Colonic mucosa (tissue), 4 donors: ENCODE measurements at places on chromosomes 4 and X.
A peak's percentile ranks its signal among the peaks of the same experiment; 100 is the strongest.

DNA sequence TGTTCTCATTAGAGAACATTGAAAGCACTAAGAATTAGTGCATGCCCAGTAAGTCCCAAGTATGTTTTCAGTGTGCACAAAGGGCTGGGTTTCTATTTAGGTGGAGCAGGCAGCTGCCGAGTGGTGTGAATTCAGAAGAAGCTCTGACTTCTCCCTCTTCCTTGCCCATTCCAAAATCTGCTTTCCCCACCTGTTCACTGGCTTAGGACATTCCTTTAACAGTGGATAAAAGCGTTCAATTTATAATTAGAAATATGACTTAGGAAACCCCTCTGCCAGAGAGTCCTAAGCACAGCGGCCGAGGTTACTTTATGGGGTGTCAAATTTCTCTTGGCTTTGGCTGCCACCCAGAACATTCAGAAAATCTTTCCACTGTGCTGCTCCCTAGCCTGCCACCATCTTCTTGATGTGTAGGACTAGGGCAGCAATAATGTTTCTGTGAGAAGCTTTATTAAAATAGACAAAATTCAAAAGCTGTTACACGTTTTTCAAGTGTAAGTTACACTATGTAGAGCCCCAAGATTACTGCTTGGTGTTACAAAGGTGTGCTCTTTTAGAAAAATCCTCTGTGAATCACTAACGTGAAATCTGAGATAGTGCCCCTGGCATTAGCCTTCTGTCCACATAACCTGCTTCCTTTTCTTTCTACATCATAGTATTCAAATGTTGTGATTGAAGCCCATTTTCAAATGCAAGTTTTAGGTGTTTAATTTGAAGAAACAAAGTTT, 191.6 kb upstream of the ANKRD50 start:
- H3K27me3 ChIP-seq = no peaks in the 10 kb centered on the region
- no peaks in the 10 kb centered on the region for H3K4me1 ChIP-seq
- H3K27ac ChIP-seq = no peak overlapping the region
- H3K4me3 ChIP-seq = no peak overlapping the region
- no peak for DNase-seq
- no peaks in the 10 kb centered on the region for H3K36me3 ChIP-seq

GRCh38 chrX:7117587-7117986, 29.9 kb upstream of the STS start:
- DNase-seq = no peak
- H3K27me3 ChIP-seq = no peaks in the 10 kb centered on the region
- H3K27ac ChIP-seq = no peak overlapping the region
- H3K4me3 ChIP-seq = no peak overlapping the region

DNA sequence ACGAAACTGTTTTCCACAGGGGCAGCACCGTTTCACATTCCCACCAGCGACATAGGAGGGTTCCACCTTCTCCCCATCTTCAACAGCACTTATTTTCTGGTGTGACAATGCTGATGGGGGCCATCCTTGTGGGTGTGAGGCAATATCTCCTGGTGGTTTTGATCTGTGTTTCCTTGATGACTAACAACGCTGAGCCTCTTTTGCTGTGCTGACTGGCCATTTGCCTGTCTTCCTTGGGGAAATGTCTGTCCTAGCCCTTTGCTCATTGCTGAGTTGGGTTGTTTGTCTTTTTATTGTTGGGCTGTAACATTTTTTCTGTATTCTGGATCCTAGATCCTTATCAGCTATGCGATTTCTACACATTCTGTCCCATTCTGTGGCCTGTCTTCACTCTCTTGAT, 33.7 kb downstream of the ATP2B3 start:
- no peak overlapping the region for H3K27ac ChIP-seq
- H3K4me1 ChIP-seq = no peaks in the 10 kb centered on the region
- H3K27me3 ChIP-seq = no peaks in the 10 kb centered on the region

DNA sequence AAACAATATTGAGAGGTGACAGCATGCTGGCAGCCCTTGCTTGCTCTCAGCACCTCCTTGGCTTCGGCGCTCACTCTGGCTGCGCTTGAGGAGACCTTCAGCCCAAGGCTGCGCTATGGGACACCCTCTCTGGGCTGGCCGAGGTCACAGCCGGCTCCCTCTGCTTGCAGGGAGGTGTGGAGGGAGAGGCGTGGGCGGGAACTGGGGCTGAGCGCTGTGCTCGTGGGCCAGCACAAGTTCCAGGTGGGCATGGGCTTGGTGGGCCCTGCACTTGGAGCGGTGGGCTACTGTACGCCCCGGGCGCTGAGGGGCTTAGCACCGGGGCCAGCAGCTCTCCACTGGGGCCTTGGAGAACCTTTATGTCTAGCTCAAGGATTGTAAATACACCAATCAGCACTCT, 1613.8 kb upstream of the IGFBP7 start:
- H3K4me1 ChIP-seq = no peaks in the 10 kb centered on the region
- H3K36me3 ChIP-seq = no peaks in the 10 kb centered on the region
- no peaks in the 10 kb centered on the region for H3K27me3 ChIP-seq
- no peak overlapping the region for H3K27ac ChIP-seq

GRCh38 chrX:5998456-5998855, 230.2 kb downstream of the NLGN4X start:
- H3K4me3 ChIP-seq = no peak overlapping the region
- DNase-seq = no peak
- no peaks in the 10 kb centered on the region for H3K27me3 ChIP-seq
- H3K4me1 ChIP-seq = no peaks in the 10 kb centered on the region
- no peaks in the 10 kb centered on the region for H3K36me3 ChIP-seq

DNA sequence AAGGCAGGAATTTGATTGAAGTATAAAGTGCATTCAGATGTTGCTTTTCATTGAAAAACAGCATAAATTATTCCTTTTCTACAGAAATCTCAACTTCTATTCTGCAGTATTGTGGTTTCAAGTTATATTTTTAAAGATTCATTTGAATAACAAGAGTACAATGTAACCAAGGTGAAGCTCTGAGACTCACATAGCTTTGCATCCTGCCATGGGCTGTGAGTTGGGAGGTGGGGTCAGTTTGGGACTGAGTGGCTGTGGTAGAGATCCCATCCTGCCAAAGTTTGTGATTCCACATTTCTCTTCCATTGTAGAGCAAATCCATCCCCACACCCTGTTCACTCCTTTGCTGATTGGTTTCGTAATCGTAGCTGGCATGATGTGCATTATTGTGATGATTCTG, 69.2 kb downstream of the KIT start:
- no peaks in the 10 kb centered on the region for H3K27me3 ChIP-seq
- H3K27ac ChIP-seq = no peak overlapping the region
- no peak for DNase-seq
- H3K36me3 ChIP-seq = no peaks in the 10 kb centered on the region
- H3K4me3 ChIP-seq = no peak overlapping the region
- H3K4me1 ChIP-seq = no peaks in the 10 kb centered on the region

DNA sequence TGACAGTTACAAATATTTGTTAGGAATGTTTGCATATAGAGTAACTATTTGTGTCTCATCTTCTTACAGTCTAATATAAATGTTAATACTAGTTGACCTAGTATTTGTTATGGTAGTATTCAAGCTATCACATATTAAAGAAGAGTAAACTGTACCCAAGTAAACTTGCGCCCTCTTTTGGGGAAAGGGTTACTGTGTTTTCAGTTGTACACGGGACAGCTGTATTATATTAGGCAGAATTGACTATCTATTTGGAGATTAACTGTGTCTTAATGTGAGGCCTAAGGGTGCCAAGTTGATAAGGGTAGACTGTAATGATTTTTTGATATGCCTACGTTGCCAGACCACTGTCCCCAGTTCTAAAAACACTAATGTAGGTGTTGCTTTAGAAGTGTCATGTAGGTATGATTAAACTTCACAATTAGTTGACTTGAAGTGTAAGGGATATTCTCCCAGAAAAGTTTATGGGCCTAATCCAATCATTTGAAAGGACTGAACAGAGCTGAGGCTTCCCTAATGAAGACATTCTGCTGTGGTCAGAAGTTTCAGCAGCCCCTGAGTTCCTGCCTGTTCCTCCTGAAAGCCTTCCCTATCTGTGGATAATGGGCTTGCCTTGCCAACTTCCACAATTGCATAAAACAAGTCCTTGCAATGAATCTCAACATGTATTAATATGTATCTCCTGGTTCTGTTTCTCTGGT, 172.8 kb upstream of the CXCL13 start:
- no peak overlapping the region for H3K4me3 ChIP-seq
- H3K27me3 ChIP-seq = no peaks in the 10 kb centered on the region
- no peaks in the 10 kb centered on the region for H3K4me1 ChIP-seq

DNA sequence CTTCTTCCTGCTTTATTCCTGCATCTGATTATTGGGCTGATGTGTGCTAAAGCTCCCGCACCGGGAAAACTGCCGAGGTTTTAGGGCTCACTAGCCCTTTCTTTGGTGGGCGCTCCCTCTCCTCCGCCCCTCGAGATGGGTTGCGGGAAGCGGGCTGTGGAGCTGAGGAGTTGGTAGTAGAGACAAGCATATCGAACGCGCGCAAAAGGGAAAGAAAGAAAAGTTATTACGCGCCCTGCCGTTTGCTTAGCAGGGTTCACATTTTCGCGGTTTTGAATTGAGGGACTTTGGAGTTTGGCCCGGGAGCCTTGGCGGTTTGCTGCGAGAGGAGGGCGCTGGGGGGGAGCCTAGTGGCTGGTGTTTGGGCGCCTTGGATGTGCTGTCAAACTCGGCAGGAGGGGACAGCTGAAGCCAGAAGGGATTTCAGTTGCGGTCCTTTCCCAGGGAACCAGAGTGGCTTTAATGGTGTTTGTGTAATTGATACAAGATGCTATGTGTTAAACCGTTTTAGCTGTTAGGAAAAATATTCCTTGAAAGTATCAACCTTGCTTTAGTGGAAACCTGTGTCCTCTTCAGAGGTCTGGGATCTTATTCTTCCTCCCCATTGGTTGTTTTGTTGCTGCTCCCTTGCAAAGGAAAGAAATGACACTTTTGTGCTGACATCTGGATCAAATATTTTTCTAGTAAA, 1.1 kb downstream of the GAB1 start:
- peak overlapping the region; percentile 71 for H3K4me3 ChIP-seq
- no peaks in the 10 kb centered on the region for H3K27me3 ChIP-seq
- H3K36me3 ChIP-seq = no peaks in the 10 kb centered on the region
- peaks cover 7% of the 10 kb centered on the region for H3K4me1 ChIP-seq
- peak overlapping the region; percentile 95 for H3K27ac ChIP-seq

DNA sequence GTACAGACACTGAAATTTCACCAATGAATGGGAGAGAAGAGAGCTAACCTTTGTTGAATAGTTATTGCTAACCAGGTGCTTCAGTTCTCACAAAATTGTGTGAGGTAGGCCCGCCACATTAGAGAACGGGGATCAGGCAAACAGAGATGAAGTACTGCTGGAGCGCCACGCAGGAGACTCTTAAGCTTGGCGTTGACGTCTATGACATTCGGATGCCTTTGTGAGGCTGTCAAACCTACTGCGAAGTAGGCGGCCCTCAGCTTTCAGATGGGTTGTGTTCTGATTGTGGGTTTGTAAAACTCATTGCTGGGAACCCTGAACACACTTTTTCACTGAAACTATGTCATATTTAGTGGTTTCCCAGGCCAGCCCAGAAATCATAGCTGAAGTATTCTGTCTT, 173.6 kb downstream of the CBR4 start:
- no peaks in the 10 kb centered on the region for H3K27me3 ChIP-seq
- no peaks in the 10 kb centered on the region for H3K36me3 ChIP-seq

- no peak overlapping the region for H3K4me3 ChIP-seq
- no peak overlapping the region for H3K27ac ChIP-seq
- DNase-seq = no peak
- no peaks in the 10 kb centered on the region for H3K27me3 ChIP-seq
- no peaks in the 10 kb centered on the region for H3K4me1 ChIP-seq
Measured at GRCh38 chrX:136220540-136220939, 30.7 kb downstream of the MAP7D3 start.
